ENCODE measurements at places on chromosomes 12 and 14.

DNA sequence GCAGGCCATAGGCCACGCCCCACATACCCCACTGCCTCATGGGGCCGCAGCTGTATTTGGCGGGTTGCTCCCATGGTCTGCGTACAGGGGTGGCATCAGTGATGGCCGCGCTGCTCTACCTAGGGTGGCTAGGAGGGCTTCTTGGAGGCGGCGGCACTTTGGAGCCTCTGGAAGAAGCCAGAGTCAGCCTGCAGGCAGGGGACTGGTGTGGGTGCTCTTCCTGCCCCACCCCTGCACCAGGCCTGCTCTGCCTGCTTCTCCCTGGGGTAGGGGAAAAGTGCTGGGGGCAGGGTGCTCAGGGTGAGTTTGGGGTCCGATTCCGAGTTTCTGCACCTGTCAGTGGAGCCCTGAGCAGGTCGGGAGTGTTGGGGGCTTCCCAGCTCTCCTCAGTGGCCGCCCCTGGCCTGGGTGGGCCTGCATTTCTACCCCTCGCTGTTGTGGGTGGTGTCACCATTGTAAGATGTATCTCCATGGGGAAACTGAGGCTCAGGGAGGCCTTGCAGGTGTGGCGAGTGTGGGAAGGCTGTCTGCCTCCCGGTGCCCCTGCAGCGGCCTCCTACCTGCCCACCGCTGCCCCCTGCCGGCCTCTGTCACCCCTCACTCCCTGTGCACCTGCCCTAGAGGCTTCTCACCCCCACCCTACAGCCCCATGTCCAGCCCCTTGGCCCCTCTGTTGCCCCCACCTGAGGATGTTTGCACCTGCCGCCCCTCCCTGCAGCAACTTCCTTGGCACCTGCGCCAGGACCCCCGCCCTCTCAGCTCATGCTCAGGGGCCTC is 5.5 kb downstream of the CEP170B start:
- DNase-seq = peak; percentile 51

GRCh38 chr12:5200278-5201087 is 156.8 kb downstream of the KCNA5 start:
- no peak for DNase-seq

GRCh38 chr12:14995583-14996425 is 23.0 kb downstream of the PDE6H start:
- DNase-seq = no peak

DNA sequence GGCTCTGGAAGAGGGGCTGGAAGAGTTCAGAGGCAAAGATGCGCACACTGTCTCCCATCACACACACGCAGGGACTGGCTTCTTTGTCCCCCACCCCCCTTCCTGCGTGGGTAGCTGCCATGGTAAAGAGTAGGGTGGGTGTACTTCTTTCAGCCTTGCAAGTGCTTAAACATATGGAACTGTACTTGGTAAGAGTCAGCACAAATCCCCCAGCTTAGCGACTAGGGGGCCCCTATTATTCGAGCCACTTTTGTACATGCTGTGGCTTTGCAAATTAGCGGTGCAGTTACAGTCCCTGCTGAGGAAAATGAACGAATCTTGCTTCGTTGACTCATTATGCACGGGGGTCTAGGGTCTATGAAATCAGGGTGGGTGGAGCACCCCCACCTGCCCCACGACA is 123.8 kb downstream of the AACS start:
- no peak for DNase-seq

DNA sequence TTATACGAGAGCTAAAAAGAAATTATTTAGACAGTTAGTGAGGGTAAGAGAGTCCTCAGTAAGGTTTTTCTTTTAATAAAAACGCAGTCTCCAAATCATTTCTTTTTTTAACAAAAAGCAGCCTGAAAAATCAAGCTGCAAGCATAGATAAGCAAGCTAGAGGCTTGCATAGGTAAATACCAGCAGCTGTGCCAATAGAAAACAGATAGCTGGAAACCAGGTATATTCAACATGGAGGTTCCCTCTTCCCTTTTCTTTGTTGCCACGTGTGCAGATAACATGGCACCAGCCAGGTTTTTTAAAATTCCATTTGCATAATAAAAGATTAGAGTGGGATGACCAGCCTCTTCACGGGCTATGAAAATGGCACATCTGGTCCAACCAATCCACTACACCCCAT is 6.1 kb upstream of the PRKAB1 start:
- no peak for DNase-seq

DNA sequence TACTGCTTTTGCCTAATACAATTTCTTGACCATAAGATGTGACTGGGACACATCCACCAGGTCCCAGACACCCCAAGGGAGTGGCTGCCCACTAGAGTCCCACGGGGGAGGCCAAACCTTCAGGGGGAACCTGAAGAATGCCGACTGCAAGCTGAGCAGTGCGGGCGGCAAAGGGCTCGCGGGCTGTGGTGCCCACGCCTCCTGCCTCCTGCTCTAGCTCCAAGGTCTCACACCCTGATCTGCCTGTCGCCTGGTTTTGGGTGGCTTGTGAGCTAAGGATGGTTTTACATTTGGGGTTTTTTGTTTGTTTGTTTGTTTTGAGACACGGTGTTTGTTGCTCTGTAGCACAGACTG is 75.2 kb downstream of the MOK start:
- DNase-seq = no peak

GRCh38 chr12:4866299-4866698 is 43.4 kb upstream of the KCNA1 start:
- no peak for DNase-seq

GRCh38 chr14:102833341-102833740 is 56.1 kb downstream of the TRAF3 start:
- no peak for DNase-seq

DNA sequence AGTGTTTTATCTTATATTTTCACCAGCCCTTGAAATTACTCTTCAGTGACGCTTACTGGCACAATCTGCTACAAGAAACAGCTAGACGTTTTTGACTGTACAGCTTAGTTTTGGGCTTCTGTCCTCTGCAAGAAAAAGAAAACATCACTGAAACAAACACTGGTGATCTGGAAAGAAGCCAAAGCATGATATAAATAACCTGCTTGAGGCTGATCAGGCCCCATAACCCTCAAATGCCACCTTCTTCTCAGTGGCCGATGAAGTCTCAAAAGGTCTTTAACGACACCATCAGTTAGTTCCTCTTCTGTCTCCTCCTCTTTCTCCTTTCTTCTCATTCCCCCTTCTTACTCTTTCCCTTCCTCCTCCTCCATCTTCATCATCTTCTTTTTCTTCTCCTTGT is 942.3 kb upstream of the TMEM132C start:
- no peak for DNase-seq

DNA sequence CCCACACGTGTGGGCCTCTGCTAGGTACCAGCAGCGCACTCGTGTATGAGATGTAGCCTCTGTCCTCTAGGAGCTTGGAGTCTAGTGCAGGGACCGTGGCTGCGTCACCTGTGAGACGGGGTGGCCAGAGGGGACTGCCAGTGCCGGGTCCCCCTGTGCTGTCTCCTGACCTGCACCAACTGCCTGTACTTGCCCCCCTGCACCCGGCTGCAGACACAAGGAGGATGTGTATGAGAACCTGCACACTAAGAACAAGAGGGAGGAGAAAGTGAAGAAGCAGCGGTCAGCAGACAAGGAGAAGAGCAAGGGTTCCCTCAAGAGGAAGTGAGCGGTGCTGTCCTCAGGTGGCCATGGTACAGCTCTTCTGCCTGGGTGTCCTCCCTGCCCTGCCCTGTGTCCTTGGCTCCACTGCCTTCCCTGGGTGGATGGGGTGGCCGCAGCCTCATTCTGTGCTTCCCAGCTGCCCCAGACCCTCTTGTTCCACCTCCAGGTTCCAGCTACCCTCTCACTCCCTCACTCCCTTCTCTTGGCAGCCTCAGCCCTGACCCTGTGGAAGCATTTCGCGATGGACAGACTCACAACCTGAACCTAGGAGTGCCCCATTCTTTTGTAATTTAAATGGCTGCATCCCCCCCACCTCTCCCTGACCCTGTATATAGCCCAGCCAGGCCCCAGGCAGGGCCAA is 9.6 kb downstream of the PTPN6 start:
- DNase-seq = peak; percentile 29

DNA sequence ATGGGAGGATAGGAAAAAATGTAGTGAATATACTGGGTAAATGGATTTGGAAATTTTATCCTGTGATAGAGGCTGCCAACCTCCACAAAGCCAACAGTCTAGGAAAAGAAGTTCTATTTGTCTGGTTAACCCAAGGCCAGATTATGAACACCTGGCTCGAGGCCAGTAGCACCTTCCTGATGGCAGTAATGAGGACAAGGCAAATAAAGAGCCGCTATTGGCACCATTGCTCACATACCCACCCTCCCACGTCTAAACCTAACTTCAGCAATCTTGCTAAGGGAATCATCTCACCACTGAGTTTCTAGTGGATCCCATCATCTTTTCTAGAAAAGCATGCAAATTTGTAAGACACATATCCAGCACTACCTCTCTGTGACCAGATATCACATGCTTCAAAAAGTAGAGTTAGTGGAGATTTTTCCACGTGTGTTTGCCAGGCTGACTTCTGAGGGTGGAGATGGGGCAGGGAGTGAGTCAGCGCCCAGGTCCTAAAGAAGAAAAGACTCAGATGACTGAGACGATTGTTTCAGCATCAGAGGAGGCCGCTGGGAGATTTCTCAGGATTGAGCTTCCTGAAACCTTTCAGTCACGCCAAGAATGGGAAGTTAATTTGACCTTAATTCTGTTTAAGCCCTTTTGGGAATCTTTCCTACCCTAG is 362.9 kb downstream of the EMP1 start:
- DNase-seq = no peak

- no peak for DNase-seq
Measured at GRCh38 chr12:28844718-28845117, 304.4 kb upstream of the FAR2 start.

All from activated CD4-positive, alpha-beta T cell treated with anti-CD3 and anti-CD28 coated beads for 4 hours (primary cell).